ENCODE measurements at places on chromosomes 4 and X.
A peak's percentile ranks its signal among the peaks of the same experiment; 100 is the strongest.

DNA sequence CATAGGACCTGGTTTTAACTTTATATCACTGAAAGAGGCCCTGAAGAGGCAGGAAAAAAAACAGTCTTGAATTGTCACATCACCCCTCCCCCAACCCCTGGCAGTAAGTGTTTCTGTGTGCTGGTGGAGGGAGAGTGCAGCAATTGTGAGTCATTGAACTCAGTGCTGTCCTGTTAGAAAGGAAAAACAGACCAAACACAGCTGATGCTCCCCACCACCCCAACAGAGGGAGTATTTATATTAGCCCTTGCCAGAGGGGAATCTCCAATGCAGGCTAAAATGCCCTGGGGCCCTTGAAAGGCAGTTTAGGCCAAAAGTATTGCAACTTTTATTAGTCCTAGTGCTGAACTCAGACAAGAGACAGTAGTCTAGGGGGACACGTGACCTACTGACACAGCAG is 197.8 kb upstream of the AGTR2 start:
- DNase-seq: no peak

DNA sequence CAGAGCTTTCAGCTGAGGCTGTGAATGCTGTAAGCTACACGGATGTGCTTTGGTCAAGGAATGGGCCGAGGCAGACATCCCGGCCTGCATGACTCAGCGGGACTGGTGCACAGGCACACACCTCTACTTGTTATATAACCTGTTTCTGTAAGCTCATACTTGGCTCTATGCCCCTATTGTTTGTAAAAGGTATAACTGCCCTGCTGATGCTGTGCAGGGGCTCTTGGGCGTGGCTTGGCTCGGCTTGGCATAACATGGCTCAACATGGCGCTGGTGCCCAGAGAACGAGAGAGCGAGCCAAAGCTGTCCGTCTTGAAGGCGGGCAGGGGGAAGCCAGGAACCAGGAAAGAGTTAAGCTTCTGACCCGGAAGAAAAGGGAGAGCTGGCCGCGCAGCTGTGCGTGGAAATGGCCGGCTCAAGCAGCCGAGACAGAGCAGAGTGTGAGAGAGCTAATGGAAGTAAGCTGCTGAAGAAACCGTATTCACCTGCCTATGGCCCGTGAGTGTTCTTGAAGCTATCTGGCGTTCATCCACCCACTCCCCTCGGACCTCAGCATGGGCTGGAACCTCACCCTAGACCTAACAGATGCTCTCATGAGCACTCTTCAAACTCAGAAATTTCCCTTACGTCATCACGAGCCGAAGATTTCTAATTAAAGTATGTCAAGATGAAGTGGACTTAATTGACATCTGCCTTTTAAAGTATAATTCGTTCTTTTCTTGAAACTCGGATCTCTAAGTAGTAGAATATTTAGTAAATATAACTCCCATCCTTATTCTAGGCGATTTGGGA is 286.3 kb upstream of the AGA start:
- DNase-seq: no peak

GRCh38 chrX:70549429-70549828 is 104.8 kb downstream of the DLG3 start:
- no peak for DNase-seq

DNA sequence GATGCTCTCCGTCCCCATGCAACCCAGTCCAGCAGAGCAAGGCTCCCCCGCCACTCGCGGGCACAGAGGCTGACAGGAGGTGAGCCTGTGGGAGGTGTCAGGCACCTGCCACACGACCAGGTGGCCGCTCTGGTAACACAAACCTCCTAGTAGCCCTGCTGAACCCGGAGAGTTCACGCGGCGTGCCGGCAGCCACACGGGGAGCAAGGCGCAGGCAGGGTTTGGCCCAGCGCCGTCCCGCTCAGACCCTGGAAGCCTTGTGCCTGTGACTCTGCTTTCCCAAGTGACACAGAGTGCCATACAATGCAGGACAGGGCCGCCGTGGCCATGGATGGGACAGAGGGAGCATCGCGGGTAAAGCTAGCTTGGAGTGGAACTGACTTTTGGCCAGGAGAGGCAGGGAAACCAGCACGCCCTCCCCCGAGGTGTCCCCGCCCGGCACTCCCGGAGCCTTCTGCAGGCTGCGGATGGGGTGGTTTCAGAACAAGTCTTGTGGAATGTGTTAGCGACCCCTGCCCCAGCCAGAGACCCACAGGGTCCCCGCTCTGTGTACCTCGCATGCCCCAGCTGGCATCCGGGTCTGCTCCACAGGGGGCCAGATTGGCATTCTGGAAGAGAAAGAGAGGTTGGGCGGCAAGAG is 44.7 kb upstream of the AFAP1 start:
- DNase-seq: no peak

DNA sequence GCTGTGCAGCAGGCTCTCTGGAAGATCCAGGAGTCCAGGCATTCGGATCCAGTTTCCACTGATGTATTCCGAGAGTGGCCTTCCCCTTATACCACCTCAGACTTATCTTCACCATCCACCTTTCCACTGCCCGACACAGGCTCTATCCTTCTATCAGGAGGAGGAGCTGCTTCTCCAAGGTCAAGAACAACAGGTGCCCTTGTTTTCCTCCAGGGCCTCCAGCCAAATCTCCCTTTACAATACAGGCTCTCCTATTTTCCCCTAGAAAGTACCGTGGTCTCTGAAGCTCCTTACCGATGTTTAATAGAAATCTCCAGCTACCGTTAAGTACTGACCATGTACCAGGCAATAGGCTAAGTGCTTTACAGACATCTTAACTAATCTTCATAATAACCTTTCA is 61.3 kb downstream of the AFAP1 start:
- DNase-seq: no peak

- no peak for DNase-seq
These were observed 541.4 kb downstream of the ADGRL3 start for GRCh38 chr4:61741327-61742096.

DNA sequence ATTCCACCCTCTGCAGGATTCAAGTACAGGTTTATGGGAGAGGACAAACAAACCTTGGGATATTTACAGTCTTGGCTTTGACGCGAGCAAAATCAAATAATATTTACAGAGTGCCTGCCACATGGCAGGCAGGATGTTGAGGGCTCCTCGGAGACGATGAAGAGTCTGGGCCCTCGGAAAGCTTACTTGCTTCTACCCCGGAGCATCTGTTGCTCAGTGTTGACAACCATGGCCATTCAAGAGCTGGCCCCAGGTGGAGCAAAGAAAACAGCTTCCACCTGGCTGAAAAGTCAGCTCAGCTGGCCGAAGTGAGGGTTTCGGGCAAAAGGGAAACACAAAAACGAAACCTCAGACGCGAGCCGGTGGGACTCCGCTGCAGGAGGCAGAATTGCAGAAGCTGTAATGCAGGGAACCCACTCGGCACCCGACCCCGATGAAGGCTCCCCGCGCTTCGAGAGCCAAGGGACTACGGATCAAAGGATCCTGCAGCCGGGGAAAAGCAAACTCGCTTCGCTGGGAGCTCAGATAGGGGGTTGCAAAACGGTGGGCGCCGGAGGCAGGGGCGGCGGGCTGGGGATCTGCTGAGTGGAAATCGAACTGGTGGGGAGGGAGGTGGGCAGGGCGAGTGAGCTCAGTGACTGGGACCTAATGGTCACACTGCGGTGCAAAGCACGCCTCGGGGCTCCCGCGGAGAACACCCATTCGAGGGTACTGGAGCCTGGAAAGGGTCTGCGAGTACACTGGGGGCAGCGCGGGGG is 805 bp downstream of the ATP8A1 start:
- DNase-seq: peak; percentile 18

DNA sequence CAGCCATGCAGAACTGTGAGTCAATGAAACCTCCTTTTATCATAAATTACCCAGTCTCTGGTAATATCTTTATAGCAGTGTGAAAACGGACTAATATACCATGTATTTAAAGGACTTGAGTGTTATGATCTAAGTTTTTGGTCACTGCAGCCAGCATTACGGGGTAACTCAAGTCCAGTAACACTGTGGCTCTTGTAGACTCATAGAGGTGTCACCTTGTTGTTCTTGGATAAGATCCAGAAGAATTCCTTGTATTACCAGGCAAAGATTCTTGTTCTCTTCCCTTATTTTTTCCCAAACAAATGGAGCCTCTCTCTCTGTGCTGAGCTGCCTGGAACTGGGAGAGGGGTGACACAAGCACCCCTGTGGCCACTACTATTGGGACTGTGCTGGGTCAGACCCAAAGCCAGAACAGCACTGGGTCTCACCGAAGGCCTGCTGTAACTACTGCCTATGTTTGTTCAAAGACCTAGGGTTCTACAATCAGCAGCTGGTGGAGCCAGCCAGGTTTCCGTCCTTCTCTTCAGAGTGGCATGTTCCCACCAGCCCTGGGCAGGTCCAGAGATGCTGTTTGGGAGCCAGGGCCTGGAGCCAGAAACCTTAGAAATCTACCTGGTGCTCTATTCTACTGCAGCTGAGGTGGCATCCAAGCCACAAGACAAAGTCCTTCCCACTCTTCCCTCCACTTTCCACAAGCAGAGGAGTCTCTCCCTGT is 43.7 kb upstream of the MED14 start:
- no peak for DNase-seq

- DNase-seq: no peak
These were observed 245.1 kb downstream of the PTTG2 start for GRCh38 chr4:38205261-38205660.

DNA sequence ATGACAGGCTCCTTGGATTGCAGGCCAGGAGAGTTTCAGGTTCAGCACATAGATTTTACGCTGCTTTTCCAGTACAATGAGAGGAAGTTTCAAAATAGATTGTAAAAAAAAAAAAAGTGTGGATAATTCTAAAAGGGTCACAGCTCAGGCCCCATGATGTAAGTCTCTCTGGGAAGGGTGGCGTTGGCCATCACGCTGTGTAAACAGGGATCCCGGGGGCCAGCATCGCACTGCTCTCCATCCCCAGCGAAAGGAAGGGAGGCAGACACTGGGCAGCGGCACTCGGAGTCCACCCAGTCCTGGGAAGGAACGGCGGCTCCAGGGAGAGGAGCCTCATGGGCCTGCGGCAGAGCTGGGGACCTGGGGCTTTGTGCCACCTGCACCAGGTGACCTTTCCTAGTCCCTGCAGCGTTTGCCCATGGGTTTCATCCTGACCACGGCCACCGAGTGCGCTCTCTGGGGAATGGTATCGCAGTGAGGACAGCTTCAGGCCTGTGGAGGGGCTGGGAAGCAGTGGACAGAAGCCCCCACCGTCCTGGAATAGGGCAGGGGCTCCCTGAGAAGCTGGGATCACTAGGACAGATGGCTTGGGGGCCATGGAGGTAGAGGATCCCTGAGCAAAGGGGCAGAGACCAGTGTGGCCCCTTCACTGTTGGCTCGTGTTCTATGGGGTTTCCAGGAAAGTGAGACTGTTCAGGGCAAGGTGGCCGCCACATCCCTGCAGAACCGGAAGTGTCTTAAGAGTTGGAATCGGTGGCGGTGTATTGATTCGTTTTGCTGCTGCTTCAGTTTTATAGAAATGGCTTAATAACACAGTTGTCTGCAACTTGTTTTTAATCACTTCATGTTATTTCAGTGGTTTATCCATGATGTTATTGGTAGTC is 38.9 kb downstream of the RGS12 start:
- DNase-seq: no peak

- peak; percentile 16 for DNase-seq
These were observed 32.7 kb downstream of the DHX15 start for GRCh38 chr4:24551492-24552289.

GRCh38 chr4:166400270-166400894 is 527.3 kb downstream of the TLL1 start:
- DNase-seq: no peak

All from CD4-positive, alpha-beta T cell (primary cell).